ENCODE measurements at places on chromosomes 6 and 20. TPM values are rescaled to one million over a fixed set of nuclear protein-coding genes. Genes with fewer than 3 reads are reported as not detected.

DNA sequence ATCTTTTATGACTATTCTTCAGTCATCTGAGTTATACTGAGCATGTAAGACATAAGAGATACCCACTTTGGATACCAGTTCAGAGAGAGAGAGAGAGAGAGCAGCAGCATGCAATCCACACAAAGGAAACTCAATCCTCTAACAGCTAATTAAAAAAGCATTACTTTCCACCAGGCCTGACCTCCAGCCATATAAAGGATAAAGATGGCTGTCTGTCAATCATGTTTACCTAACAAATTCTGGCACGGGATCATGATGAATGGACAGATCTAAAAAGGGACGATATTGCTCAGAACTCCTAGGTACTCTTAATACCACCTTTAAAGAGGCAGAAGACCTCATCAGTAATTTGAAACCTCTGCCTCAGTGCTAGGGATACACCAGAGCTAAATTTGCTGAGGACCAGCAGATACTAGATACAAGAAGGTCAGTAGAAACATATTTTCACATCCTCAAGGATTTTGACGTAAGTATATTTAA is 159.2 kb downstream of the RPS12 start:
- no peak overlapping the region for H3K4me3 ChIP-seq
- H3K36me3 ChIP-seq: no peaks in the 10 kb centered on the region
- peaks cover 24% of the 10 kb centered on the region for H3K4me1 ChIP-seq
- H3K27me3 ChIP-seq: no peaks in the 10 kb centered on the region

DNA sequence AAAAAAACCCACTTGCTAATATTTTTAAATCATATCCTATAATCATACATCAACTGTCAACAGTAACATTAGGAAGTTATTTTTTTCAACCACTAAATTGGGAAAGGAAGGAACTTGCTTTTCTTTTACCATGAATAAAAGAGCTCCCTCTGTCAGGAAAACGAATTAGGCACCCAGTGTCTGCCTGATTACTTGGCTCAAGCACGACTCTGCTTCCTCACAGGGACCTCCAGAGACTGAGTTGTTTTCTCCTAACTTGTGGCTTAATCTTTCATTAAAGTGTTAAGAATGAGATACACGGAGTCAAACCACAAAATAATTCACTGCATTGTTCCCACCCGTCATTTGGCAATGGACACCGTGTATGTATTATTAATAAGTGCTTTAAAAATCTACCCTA is 1405.1 kb upstream of the EYS start:
- H3K27me3 ChIP-seq: no peaks in the 10 kb centered on the region
- no peak for DNase-seq
- no peak overlapping the region for H3K27ac ChIP-seq
- no peaks in the 10 kb centered on the region for H3K4me1 ChIP-seq

DNA sequence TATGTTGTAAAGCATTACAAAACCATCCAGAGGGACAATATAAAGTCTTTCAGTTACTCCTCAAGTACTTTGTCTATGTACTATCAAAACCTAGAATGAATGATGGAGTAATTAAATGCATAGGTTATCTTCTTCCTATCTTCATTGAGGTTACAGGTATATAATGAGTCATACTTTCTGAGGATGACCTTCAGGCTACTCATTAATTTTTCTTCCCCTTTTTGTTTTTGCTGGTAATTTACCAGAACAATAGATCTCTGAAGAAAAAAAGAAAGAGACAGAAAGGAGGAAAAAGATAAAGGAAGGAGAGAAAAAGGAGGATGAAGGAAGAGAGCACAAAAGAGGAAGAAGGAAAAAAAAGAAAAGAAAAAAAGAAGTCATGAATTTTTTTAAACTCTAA is 398.4 kb downstream of the TBC1D32 start:
- H3K36me3 ChIP-seq: no peaks in the 10 kb centered on the region
- H3K27me3 ChIP-seq: no peaks in the 10 kb centered on the region
- DNase-seq: no peak
- H3K4me3 ChIP-seq: no peak overlapping the region
- H3K27ac ChIP-seq: no peak overlapping the region

- H3K4me1 ChIP-seq: no peaks in the 10 kb centered on the region
- DNase-seq: peak; percentile 77
- H3K27me3 ChIP-seq: no peaks in the 10 kb centered on the region
- no peaks in the 10 kb centered on the region for H3K36me3 ChIP-seq
- H3K27ac ChIP-seq: no peak overlapping the region
- H3K4me3 ChIP-seq: no peak overlapping the region
Observed at GRCh38 chr20:59598625-59599310, 5.6 kb upstream of the PHACTR3 start.

DNA sequence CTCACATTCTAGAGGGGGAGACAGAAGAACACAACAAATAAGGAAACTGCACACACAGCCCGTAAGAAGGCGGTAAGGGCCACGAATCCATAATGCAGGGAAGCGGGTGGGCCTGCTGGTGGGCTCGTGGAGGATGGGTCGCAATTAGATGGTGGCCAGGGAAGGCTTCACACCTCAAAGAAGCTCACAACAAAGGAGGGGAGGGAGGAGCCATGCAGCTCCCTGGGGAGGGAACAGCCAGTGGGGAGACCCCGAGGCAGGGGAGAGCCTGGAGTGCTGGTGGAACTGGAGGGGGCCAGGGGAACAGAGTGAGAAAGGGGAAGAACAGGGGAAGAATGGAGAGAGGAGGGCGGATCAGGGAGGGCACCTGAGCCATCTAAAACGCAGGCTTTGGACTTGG is 13.4 kb downstream of the SRC start:
- no peak overlapping the region for H3K27ac ChIP-seq
- H3K36me3 ChIP-seq: peaks cover 29% of the 10 kb centered on the region
- H3K4me1 ChIP-seq: peaks cover 56% of the 10 kb centered on the region
- no peak overlapping the region for H3K4me3 ChIP-seq

- H3K36me3 ChIP-seq: no peaks in the 10 kb centered on the region
- no peak for DNase-seq
- H3K4me3 ChIP-seq: no peak overlapping the region
- H3K27ac ChIP-seq: no peak overlapping the region
- H3K4me1 ChIP-seq: no peaks in the 10 kb centered on the region
- H3K27me3 ChIP-seq: no peaks in the 10 kb centered on the region
Observed at GRCh38 chr6:156167016-156167624, 610.1 kb upstream of the ARID1B start.

- H3K4me1 ChIP-seq: no peaks in the 10 kb centered on the region
- no peaks in the 10 kb centered on the region for H3K36me3 ChIP-seq
- no peak overlapping the region for H3K4me3 ChIP-seq
- H3K27me3 ChIP-seq: peaks cover 78% of the 10 kb centered on the region
Observed at GRCh38 chr6:125670568-125670967, 78.9 kb upstream of the HEY2 start.

DNA sequence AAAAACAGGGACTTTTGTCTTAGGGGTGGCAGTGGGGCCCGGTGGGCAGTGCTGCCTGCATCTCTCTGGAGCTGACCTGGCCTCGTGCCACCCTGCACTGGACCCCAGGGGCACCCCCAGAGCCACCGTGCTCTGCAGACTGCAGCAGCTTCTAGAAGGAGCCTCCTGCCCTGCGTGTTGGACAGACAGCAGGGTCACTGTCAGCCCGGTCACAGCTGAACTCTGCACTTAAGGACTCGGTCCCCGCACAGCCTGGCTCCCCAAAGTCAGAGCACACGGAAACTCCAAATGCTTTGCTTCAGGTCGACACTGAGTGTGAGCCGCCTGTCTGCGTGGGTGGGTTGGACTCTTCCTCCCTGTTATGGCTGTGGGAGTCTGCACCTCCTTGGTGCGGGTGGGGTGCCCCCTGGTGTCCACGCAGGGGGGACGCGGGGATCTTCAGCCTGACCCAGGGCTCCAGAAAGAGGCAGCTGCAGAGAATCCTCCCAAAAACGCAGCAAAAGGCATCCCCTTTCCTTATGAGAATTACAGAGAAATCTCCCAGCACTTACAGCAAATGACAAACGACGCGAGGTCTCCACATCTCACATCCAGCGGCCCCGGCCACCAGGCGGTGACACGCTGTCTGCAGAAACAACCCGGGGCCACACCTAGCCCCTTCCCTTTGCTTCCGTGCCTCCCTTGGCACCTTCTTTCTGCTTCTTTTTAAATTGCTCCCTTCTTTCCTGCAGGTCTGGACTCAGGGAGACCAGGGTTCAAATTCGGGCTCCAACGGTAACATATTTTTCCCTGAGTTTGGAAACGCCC is 36.3 kb upstream of the DACT2 start:
- H3K27me3 ChIP-seq: peaks cover 41% of the 10 kb centered on the region
- no peak overlapping the region for H3K27ac ChIP-seq
- peak; percentile 77 for DNase-seq

DNA sequence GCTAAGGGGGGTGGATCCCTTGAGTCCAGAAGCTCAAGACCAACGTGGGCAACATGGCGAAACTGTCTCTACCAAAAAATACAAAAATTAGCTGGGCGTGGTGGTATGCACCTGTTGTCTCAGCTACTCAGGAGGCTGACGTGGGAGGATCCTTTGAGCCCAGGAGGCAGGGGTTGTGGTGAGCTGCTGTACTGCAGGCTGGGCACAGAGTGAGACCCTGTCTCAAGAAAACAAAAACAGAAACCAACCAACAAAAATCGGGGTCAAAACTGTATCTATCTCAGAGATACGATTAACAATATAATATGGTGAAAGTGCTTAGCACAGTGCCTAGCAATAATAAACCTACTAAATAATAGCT is 20.7 kb upstream of the BCAS1 start:
- no peak overlapping the region for H3K27ac ChIP-seq
- DNase-seq: no peak
- H3K4me1 ChIP-seq: no peaks in the 10 kb centered on the region
- H3K27me3 ChIP-seq: peaks cover 10% of the 10 kb centered on the region
- H3K4me3 ChIP-seq: no peak overlapping the region

UBE2J1 gene
- 16.6 TPM for total RNA-seq

CCDC28A gene
- 9.8 TPM for total RNA-seq

SOX18 gene
- total RNA-seq: not detected

FOXO3 gene
- 45.5 TPM for total RNA-seq

GMDS gene
- 52.5 TPM for total RNA-seq
